Activated CD4-positive, alpha-beta T cell treated with anti-CD3 and anti-CD28 coated beads, Interleukin-10, Interleukin-2, amounts not matched to agents 100 ng/mL and 50 ng/mL, durations not matched to agents 16 hours and 8 hours (primary cell): ENCODE measurements at places on chromosomes 11 and 22.

- no peak for DNase-seq
These were observed 178.2 kb upstream of the ZC3H12C start for GRCh38 chr11:109914809-109915653.

DNA sequence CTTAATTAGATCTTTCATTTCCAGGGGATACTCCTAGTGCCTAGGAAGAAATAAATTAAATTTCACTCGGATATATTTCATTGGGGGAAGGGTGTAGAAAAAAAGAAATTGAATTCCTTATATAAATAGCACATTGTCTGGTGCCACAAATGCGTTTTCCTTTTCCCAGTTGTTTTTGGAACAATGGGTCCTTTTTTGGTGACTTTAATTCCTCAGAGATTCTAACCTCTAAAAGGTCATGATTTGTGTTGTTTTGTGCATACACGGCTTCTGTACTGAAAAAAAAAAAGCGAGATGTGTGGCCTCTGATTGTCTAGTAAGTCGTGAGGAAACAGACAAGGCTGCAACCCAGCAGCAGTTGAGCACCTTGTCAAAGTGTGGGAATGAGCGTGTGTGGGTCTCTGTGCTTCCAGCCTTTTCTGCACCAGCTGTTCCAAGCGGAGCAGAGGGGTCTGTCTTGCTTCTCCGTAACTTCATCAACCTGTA, 64.5 kb upstream of the CRTAM start:
- DNase-seq = no peak

DNA sequence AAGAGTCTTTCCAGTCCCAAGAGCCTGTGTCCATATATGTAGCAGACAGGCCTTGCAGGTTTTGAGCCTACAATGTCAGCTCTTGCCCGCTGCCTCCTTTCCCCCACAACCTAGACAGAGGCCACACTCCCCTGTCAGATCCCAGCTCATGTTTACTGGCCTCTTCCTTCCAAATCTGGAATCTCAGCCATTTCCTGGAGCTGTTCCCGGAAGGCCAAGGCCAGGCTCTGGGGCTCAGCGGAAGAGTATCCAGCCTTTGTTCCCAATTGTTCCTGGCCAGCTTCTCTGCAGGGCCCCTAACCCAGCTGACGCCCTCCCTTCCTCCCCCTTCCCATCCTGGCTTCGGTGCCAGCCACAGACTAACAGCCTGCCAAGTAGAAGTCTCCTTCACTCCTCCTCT, 1.0 kb upstream of the ROBO4 start:
- DNase-seq = no peak

- peak; percentile 0 for DNase-seq
These were observed 152.9 kb upstream of the GRIA4 start for GRCh38 chr11:105456950-105457349.

GRCh38 chr11:81207421-81208054, 1526.1 kb downstream of the FAM181B start:
- no peak for DNase-seq

DNA sequence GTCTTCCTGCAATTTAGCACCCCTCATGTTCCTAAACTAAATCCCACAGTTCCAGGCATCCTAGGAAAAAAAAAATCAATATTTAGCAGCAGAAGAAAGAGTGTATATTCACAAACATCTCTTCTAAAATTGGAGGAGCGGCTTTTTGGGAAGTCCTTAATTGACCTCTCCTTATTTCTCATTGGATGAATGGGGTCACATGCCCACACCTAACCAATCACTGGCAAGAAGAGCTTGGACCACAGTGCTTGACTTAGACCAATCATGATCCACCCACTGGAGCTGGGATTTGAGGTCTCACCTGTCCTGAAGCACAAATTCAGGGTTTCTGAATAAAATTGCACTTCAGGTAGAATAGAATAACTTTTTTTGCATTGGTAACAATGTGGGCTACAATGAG, 16.0 kb downstream of the CD44 start:
- no peak for DNase-seq

DNA sequence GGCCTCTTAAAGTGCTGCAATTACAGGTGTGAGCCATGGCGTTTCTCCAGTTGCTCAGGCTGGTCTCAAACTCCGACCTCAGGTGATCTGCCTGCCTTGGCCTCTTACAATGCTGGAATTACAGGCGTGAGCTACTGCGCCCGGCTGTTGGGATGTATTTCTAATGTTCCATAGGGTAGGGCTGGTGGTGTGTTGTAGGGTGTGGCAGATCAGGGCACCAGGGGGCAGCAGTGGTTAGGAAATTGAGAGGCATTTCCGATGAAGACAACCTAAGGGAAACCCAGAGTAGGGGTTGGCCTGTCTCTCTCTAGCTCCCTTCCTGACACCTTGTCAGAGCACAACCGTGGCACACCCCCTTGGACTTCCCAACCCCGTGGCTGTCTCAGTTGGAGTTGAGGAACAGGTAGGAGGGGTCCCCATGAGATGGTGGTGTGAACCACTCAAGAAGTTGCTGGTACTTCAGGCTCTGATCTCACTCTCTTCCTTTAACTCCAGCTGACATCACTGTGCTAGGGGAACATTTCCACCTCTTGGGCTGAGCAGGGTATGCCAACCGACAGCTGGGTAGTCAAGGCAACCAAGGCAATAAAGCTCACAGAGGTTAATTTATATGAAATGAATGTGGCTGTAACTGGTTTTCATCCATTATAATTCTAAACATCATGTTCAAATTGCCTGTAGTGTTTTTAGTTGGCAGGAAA, 33.0 kb downstream of the YWHAH start:
- peak; percentile 82 for DNase-seq

DNA sequence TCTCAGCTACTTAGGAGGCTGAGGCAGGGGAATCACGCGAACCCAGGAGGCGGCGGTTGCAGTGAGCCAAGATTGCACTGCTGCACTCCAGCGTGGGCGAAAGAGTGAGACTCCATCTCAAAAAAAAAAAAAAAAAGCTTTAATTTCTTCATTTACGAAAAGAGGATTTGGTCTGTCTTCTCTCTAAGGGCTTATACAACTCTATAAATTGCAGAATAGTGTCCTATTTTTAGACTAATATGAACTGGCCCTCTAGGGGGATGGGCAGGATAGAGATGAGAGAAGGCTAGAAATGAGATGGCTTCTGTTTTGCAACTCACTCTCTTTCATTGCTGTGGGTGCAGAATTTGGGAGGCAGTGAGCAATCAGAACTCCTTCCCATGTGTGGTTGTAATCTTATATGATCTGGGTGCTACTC, 11.3 kb downstream of the MAML2 start:
- DNase-seq = peak; percentile 55

- peak; percentile 34 for DNase-seq
These were observed 4.9 kb upstream of the CNTN5 start for GRCh38 chr11:99015634-99016454.

DNA sequence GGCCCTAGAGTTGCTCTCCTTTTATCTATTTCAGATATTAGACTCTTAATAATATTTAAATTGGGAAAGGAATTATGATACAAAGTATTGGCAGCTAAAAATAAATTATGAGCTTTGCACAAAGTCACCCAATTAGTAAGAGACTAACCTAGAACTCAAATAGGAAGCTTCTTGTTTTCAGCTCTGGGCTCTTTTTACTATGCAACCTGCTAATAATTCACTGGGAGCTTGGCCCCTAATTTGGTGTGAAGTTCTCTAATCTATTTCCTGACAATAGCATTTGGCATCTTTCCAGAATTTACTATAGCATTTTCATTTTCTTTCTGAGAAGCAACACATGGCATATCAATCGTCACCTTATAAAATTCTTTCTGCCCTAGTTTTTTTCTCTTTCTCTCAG, 727.7 kb upstream of the ANO5 start:
- no peak for DNase-seq

DNA sequence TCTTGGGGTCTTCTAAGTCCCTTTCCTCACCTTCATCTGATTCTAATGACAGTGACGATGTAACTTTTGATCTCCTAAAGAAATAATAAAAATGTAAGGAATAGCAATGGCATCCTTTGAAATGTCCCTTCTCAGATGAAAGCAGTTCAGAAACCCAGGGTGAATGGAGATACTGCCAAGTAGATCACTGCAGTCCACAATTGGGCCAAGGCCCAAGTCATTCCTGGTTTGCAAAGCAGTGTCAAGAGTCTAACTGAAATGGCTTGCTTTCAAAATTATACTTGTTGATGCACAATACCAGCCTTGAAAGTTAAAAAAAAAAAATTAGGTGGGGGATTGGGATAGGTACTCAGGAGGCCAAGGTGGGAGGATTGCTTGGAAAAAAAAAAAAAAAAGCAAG, 20.4 kb downstream of the ASCC2 start:
- DNase-seq = no peak

- no peak for DNase-seq
These were observed 4.8 kb downstream of the DDX10 start for GRCh38 chr11:108669711-108670110.

- DNase-seq = no peak
These were observed 10.9 kb downstream of the MUC2 start for GRCh38 chr11:1085440-1086170.

- DNase-seq = peak; percentile 67
These were observed 39.7 kb downstream of the FLI1 start for GRCh38 chr11:128733440-128734102.

DNA sequence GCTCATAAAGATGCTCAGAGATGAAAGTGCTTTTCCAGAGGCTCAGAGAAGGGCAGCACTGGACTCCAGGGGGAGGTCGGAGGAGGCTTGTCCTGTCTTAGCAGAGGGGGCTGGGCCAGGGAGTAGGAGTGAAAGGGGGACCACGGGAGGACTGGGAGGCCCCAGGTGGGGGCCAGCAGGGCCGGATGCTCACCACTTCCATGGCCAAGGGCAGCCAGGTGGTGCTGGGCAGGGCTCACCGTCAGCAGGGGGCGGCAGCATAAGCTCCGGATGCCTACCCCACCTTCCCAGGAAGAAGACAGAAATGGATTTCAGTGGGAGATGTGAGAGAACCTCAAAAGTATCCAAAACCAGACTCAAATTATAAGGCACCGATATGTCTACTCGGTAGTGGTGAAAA, 11.0 kb downstream of the RAB36 start:
- no peak for DNase-seq

DNA sequence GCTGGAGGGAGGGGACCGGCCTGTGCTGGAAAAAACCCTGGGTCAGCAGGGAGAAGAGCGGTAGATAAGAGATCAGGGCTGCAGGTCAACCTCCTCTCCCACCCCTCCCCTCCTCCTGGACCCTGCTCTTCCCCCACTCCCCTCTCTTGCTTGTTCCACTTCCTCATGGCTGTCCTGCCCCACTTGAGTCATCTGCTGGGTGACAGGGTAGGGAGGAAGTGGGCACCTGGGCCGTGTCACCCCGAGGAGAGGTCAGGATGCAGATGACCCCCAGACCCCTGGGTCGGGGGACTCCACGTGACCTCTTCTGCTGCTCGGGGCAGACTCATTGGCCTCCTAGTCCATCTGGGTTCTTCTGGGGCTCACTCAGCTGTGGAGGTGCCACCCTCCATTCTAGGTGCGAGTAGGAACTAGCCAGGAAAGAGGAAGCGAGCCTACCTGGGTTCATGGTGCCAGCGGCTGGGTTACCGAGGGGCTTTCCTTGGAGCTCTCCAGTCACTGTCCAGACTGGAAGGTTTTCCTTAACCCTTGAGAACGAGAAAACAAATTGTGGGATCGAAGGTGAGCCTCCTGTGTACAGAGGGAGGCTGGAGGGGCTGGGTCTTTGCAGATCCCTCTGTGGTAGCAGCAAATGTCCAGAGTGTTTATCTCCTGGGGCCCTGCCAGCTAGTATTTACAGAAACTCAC, 6.5 kb downstream of the APOL2 start:
- DNase-seq = no peak

DNA sequence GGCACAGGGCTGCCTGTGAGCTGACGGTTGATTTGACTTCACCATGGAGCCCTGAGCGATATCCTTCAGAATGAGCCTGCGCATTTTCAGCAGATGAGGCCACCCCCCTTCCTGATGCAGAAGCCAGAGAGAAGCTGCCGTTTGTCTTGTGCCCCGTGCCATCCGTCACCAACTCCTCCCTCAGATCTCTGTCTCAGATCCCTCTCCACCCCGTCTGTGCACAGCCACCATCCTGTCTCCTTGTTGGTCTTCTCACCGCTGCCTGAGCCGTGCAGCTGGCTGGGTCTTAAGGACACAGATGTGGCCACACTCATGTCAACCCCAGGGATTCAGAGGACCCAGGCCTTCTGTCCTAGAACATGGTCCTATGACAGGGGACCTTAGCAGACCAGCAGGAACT, 293.9 kb downstream of the TBC1D22A start:
- no peak for DNase-seq

DNA sequence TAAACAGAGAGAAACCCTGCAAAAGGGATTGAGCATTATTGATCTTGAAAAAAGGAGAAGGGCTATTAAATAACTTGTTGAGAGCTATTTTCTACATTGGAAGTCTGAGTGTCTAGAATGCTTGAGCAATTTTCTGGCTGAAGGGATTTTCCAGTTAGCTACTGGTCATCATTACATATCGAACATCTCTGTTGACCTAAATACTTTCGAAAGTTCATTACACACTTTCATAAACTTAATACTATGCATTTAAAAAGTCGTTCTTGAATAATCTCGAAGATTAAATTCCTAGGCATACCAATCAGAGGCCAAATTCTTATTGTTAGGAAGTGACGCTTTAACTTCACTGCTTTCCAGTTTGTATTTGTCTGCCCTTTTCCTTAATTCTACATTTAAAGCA, 13.7 kb downstream of the ETS1 start:
- DNase-seq = no peak

DNA sequence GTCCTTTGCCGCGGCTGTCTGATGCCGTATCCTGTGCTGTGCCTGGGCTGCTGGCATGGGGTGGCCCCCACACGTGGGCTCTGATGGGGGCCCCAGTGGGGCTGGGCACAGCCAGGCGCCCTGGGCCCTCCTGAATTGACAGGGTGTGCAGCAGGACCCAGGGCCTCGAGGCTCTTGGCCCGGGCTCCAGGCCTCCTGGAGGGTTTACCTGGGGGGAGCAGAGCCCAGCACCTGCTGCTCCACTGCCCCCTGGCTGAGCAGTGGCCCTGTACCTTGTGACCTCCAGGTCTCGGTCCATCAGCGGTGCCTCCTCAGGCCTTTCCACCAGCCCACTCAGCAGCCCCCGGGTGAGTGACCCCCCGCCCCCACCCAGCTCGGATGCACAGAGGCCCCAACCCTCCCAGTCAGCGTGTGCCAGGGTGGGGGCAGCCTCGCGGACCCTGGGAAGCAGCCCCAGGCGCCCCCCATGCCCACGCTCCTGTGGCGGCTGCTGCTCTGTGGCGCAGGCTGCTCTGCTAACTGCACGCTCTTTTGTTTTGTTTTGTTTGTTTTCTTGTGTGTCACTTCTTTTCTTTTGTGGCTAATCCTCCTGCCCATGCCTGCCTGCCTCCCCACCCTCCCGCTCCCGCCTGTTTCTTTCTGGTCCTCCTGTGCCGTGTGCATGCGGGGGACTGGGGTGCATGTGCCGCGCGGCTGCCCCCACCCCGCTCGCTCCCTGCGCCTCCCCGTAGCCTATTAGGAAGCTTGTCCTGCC, 36.9 kb downstream of the MOB2 start:
- DNase-seq = no peak

GRCh38 chr11:60951904-60952741, at the start of gene SLC15A3:
Gene SLC15A3 (minus strand): TSS chr11:60952176. CDS start chr11:60951551, 625 bp downstream.
- DNase-seq = no peak
